Adrenal gland (tissue), 19 donors: ENCODE measurements at places on chromosomes 6 and 20. TPM values are rescaled to one million over a fixed set of nuclear protein-coding genes. Genes with fewer than 3 reads are reported as not detected.
A peak's percentile ranks its signal among the peaks of the same experiment; 100 is the strongest.

GRCh38 chr6:135616655-135617054 lies 119.1 kb upstream of the AHI1 start:
- no peak overlapping the region for H3K27ac ChIP-seq
- no peaks in the 10 kb centered on the region for H3K27me3 ChIP-seq
- no peak overlapping the region for H3K4me3 ChIP-seq

Gene BFSP1
- 1.7 TPM for polyA plus RNA-seq

DNA sequence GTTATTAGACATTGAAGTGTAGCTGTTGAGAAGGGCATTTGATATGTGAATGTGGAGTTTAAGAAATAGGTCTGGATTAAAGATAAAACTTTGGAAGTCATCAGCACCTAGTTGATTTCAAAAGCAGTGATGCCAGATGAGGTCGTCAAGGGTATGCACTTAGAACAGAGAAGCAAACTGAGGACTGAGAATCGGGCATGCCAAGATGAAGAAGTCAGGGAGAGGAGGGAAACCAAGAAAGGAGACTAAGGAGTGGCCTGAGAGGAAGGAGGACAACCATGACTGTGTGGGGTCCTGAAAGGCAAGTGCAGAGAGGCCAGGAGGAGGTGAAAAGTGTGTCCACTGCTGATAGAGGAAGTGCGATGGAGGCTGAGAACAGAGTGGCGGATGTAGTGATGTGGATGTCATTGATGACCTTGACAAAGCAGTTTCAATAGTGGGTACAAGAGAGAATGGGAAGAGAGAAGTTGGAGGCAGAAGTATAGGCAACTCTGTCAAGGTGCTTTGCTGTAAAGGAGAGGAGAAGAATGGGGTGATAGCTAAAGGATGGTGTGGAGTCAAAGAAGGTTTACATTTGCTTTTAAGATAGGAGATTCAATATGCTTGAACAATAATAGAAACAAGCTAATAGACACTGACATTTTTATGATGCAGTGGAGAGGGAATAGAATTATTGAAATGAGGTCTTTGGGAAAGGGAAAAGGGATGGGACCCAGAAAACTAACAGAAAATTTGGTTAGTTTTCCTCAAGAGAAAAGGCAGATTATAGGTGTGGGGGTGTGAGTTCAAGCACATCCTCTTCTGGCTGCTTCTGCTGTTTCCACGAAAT lies 139.7 kb upstream of the TMEM170B start:
- H3K27ac ChIP-seq: no peak overlapping the region
- H3K4me3 ChIP-seq: no peak overlapping the region
- no peak for DNase-seq
- peaks cover 6% of the 10 kb centered on the region for H3K4me1 ChIP-seq

Gene HLA-G
- not detected for polyA plus RNA-seq

GRCh38 chr20:57212534-57213276 lies 53.7 kb downstream of the BMP7 start:
- H3K27me3 ChIP-seq: no peaks in the 10 kb centered on the region
- peak; percentile 76 for DNase-seq
- no peak overlapping the region for H3K27ac ChIP-seq
- H3K36me3 ChIP-seq: no peaks in the 10 kb centered on the region

Gene MRAP2
- polyA plus RNA-seq: 3.0 TPM
